CD4-positive, alpha-beta T cell treated with Interleukin-6 at 100 ng/mL for 8 hours (primary cell): ENCODE measurements at places on chromosomes 16 and 17.

GRCh38 chr16:66566051-66566901 lies at the start of gene CMTM1:
TSS of gene CMTM1 (plus strand) at chr16:66566439. CDS start at chr16:66566514, 75 bp downstream.
- no peak for DNase-seq

- no peak for DNase-seq
Observed at GRCh38 chr17:4219241-4219640, 44.5 kb downstream of the ANKFY1 start.

DNA sequence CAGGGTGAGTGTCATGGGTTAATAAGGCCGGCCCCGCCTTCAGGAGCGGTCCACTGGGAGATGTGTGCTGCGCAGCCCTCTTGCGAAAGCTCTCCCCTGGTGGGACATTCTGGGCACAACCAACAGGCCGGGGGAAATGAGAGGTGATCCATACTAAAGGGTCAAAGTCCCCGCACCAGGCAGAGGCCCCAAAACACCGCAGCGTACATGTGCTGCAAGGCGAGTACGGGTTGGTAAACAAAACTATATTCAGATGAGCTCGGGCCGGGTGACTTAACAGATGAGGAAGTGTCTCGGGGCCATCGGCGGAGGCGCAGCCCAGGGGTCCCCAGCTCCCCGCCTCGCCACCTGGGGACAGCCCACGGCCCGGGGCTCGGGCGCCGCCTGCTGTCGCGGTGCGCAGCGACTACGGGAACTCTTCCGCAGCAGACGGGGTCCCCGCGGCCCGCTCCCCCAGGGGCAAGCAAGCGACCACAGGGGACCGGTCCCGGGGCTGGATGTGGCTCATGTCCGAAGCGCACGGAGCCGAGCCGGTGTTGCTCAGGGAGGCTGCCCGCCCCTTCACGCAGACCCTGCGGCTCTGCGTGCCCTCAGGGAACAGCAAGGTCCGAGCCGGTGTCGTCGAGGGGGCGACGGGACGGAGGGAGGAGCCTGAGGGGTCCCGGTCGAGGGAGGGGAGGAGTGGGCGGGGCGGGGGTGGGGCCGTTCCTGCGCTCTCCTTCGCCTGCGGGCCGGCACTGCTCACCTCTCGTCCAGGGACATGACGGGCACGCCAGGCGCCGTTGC lies at the start of gene RAB37:
TSS of gene RAB37 (plus strand) at position 744 of the 786 bp plus-strand sequence. CDS start at position 761, 17 bp downstream.
- DNase-seq, result peak; percentile 40

DNA sequence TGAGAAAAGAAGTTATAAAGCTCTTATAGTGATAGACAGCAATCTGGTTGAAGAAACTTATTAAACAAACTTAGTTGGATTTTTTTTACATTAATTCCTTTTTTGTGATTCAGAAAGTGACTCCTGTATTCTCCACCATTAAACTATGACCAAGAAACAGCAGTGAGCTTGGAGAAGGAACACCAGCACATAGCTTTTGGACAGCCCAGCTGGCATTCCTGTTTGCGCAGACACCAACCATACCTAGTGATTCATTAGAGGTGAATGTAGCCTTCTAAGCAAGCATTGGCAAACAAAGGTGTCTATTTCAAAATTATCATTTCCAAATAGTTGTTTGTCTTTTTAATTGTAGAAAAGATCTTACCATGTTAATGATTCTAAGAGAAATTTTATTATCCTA lies 94.4 kb downstream of the STXBP4 start:
- no peak for DNase-seq

- DNase-seq, result no peak
Observed at GRCh38 chr17:39195568-39196160, 1.8 kb downstream of the CACNB1 start.

GRCh38 chr16:14958970-14959369 lies 15.9 kb upstream of the PDXDC1 start:
- DNase-seq, result no peak

- peak; percentile 70 for DNase-seq
Observed at GRCh38 chr16:84084570-84085270, 32.0 kb downstream of the MBTPS1 start.

DNA sequence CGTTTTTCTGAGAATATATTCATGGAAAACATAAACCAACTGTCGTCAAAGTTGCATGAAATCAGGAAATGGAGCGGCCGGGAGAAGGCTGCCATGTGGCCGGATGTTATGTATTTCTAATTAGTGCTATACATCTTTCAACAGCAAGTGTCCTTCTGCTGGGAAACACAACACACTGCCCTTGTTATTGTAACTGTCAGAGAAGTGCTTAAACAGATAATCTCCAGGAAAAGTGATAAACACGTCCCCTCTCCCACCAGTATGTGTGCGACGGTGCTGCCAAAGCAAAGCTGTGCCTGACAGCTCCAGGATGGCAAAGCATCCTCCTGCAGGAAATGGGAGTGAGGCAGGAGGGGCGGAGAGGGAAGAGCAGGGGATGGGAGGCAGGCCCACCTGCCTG lies 111.8 kb downstream of the SMG6 start:
- DNase-seq, result no peak

DNA sequence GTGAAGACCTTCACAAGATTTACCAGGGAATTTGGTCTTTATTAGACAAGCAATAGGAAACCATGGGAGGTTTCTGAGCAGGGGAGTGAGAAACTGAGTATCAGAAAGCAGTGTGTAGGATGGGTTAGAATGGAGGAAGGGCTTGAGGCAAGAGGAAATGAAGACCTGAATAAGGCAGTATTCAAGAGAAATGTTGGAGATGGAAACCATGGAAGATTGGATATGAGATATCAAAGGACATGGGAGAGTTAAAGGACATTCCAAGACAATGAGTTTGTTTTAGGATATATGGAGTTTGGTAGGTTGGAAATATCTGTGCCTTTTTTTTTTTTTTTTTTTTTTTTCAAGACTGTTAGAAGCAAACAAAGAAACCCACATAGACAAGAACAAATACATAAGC lies 21.3 kb upstream of the FAM20A start:
- no peak for DNase-seq
